SK-MEL-5 (cell line): ENCODE measurements at places on chromosomes 2 and 18.

DNA sequence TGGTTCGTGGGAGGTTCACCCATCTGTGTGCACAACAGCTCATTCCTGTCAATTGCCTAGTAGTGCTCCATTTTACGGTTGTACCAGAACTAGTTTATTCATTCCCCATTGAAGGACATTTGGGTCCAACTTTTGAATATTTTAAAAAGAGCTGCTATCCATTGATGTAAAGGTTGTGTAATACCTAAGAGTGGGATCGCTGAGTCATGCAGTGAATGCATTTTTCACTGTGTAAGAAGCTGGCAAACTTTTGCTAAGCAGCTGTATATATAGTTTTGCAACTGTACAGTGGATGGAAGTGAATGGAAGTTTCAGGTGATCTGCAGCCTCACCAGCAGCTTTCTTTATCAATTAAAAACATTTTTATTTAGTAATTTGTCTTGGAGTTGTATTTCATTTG, 104.5 kb downstream of the DCDC2C start:
- DNase-seq: no peak

GRCh38 chr2:84821806-84822205, 59.1 kb downstream of the TRABD2A start:
- no peak for DNase-seq

- DNase-seq: no peak
Observed at GRCh38 chr18:22337306-22337705, 80.4 kb downstream of the CTAGE1 start.

GRCh38 chr2:33426666-33427231, 49.7 kb upstream of the RASGRP3 start:
- DNase-seq: peak; percentile 41

- no peak for DNase-seq
Observed at GRCh38 chr2:64754570-64754969, 100.9 kb upstream of the SERTAD2 start.
